ENCODE measurements at places on chromosomes 1 and 21.

- DNase-seq, result peak; percentile 7
Observed at GRCh38 chr1:184329962-184330868, 56.6 kb upstream of the C1orf21 start.

DNA sequence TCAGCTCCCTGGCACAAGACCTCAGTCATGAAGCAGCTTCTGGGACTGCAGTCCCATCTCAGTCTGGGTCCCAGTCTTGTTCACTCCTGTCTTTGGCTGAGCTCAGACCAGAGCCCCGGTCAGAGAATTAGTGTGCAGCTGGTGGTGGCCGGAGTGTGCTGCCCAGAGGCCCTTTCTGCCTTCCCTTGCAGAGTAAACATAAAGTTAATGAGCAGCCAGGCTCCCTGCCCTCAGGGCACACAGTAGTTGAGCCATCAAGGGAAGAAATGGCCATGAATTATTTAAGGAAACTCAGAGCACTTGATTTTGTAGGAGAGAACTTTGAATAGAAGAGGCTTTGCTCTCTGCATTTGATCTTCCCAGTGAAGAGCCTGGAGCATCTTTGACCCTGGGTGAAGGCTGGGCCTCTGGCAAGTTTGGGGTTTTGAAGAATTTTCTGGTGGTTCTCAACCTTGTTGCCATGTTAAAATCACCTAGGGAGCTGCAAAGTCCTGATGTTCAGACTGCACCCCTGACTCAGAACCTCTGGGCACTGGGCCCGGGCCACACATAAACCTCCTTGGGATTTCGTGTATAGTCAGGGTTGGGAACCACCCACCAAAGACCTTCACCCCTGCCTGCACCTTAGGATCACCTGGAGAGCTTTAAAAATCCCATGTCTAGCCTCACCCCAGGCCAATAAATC, 26.4 kb upstream of the SELENON start:
- peak; percentile 95 for DNase-seq

GRCh38 chr1:109807822-109808680, 44.3 kb upstream of the EPS8L3 start:
- peak; percentile 86 for DNase-seq

GRCh38 chr1:24498589-24498988, 4.0 kb upstream of the RCAN3 start:
- no peak for DNase-seq

DNA sequence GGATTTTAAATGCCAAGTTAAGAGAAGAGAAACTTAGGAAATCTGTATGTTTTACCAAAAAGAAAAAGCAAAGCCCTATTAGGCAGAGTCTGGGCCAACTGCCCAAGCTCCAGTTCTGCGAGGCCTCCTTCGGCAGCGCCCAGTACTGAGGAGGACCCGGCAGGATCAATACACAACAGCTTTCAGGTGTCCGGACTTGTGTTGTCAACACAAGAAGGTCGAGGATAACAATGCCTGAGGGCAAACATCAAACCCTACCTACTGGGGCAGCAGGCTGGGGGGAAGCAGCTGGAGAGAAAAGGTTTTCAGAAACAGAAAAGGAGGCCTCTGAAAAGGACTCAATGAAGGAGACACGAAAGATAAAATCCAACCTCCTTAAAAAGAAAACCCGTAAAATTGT, 98.1 kb upstream of the GJB5 start:
- no peak for DNase-seq

GRCh38 chr21:20999659-21000058, 1.4 kb downstream of the NCAM2 start:
- DNase-seq, result peak; percentile 35

DNA sequence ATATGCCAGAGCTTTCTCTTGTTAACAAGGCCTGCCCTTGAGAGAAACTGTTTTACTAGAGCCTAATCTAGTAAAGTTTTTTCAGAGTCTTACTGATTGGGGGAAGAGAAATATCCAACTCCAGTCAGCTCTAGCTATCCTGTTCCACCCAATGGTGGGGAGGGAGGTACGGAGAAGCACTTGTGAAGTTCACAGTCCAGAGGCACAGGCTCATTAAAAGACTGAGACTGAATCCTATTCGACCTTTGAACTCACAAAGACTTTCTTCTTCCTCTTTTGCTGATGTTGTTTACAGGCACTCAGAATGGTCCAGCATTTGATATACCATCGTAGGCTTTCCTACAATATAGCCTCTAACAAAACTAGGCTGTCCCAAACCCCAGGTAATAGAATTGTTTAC, 15.5 kb upstream of the SFT2D2 start:
- no peak for DNase-seq

DNA sequence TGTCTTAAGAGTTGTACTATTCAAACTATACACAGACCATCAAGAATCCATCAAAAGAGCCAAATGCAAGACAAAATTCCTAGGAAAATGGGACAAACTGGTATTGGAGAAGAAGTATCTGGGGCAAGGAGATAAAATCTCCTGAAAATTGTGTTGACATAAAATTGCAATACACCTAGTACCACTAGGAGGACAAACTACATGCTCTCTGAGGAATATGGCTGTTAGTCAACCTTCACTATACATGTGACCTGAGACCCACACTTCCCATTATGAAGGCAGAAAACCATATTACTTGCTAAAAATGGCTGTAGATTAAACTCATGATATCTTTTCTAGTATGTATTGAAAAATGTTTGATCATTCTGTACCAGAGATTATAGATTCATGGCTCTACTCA, 30.0 kb downstream of the IRF2BP2 start:
- DNase-seq, result peak; percentile 14

DNA sequence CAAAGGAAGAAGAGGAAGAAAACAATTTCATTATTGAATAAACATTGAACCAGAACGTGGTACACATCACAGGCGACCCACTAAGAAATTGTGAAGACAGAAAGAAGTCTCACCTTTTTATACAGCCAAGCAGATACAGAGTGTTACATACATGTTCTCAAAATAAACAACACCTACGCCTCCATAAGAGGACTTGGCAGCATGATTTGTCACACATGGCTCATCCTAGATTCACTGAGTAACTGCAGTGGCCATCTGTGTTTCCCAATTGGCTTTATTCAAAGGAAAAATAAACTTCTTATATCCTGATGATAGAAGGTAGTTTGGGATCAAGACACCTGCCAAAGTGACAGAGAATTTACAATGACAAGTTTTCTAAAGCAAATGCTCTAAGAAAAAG, 7.6 kb upstream of the KRTAP19-8 start:
- no peak for DNase-seq

- DNase-seq, result no peak
Observed at GRCh38 chr1:104720741-104721140, 971.0 kb downstream of the AMY1C start.

- DNase-seq, result peak; percentile 18
Observed at GRCh38 chr1:51093581-51093980, 8.4 kb upstream of the C1orf185 start.

DNA sequence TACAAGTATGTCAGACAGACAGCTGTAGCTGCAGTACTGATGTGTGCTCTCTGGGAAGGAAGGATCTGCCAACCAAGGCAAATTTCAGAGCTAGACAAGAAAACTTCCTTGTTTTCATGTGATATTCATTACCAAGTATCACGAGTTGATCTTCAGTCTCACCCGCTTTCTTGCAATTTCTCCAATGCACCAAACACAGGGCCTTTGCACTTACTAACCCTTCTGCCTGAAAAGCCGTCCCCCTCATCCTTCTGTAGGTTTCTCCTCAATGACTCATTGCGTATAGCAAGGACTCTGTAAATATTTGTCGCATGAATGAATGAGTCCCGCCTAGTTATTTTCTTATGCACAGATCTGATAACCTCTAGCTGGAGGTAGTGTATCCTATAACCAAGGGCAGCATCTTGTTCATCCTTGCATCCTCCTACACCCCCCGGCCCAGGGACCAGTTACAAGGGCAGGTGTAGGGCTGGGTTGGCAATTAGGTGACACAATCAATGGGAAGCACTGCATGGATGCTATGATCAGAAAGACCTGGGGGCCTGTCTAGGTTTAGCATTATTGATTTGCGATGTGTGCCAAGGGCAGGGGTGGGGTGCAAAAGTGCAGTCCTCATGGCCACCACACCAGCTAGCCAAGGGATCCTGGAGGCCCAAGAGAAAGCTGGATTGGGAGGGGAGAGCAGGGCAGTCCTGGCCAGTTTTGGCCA, 51.4 kb upstream of the GPR157 start:
- DNase-seq, result peak; percentile 42

DNA sequence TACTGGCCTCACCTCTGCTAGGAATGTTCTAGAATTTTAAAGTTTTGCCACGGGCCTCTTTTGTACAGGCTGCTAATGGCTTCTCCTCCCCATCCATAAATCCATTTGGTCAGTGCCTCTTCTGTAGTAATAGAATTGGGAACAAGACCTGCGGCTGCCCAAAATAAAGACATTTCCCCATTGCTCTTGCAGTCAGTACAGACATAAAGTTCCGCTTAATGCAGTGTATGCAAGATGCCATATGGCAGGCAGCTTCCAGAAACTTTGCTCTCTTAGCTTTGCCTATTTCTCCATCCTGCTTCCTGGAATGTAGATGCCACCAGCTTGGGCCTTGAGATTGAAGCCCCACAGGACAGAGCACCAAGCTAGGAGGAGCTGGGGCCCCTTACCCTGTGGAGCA, 3.7 kb upstream of the SLC2A5 start:
- DNase-seq, result no peak

GRCh38 chr1:181541947-181542346, 58.6 kb downstream of the CACNA1E start:
- DNase-seq, result peak; percentile 9

DNA sequence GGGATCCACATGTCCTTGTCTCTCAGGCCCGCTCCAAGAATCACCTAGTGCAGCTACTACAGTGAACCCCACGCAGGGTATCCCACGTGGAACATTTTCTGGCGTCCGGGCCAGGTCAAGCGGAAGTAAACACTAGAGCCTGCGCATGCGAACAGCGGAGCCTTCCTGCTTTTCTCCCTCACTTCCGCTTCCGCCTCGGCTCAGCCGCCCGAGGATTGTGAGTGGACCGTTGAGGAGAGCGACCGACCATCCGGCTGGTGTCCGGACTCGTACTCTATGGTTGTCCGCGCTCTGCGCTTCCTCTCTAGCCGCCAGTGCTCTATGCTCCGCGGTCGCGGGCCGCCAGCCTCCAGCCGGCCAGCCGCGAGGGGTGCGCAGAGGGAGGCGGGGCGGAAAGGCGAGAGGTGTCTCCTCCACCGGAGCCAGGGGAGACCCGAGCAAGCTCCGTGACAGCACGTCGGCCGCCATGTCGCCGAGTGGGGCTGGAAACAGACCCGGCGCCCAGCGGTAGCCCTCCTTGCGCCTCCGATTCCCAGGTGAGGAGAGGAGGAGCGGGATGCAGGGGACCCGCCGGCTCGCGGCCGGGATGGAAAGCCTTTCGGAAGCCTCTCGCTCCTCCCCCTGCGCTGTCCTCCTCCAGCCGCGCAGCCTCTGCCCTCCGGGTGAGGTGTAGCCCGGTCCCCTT, at the start of the genes CNST and TFB2M:
TSS of gene CNST (plus strand) at position 329 of the 685 bp plus-strand sequence. CDS start 25,107 bp downstream, outside the sequence.
TSS of gene TFB2M (minus strand) at position 134 of the 685 bp plus-strand sequence. CDS start at position 11, 123 bp downstream.
- DNase-seq, result peak; percentile 99

DNA sequence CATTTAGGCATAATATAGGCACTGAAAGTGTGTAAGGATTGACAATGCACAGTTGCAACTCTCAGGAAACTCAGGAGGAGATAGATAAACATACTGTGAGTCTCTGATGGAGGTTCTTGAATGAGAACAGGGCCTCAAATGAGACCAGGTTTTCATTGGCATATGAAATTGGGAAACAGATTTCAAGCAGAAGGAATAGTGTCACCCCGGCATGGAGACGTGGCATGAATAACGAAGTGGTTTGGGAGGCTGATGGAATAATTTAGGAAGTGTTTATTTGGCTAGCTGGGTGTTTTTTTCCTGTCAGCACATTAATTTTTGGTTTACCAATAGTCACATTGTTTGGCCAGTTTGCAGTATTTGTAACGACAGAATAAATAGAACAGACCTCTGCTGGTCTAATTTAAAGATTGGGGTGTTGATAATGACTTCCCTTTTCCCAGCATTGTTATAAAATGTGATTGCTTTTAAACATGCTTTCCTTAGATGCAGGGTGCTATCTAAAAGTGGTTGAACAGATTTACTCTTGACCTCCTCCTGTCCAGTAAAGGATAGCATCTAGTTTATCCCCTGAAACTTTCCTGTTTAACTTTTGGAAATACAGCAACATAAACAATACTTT, 132.0 kb downstream of the C1orf21 start:
- no peak for DNase-seq

GRCh38 chr21:36209626-36210171, 53.1 kb downstream of the DOP1B start:
- DNase-seq, result peak; percentile 92

GRCh38 chr1:213782941-213783672, 204.7 kb upstream of the PROX1 start:
- DNase-seq, result no peak

- no peak for DNase-seq
Observed at GRCh38 chr1:41768583-41768982, 150.1 kb downstream of the HIVEP3 start.

DNA sequence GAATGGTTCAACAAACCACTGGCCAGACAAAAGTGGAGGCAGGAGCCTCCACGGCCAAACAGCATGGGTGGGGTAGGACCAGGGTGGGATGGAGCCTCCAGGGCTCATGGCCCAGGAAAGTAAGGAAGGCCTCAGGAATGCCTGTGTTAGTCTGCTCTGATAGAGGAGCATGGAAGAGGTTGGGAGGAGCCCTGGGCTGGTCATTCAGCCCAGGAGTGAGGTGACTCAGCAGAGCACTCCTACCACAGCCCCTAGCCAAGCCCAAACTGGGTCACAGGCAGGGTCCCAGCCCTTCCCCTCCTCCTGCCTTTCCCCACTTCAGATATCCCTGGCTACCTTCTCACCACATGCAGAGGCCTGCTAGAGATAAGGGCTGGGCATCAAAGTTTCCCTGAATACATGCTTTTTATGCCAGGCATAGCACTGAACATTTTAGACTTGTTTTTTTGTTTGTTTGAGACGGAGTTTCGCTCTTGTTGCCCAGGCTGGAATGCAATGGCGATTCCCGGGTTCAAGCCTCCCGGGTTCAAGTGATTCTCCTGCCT, 3.1 kb upstream of the SHISA4 start:
- DNase-seq, result peak; percentile 72

GRCh38 chr1:180640531-180640949, 8.7 kb downstream of the XPR1 start:
- no peak for DNase-seq

DNA sequence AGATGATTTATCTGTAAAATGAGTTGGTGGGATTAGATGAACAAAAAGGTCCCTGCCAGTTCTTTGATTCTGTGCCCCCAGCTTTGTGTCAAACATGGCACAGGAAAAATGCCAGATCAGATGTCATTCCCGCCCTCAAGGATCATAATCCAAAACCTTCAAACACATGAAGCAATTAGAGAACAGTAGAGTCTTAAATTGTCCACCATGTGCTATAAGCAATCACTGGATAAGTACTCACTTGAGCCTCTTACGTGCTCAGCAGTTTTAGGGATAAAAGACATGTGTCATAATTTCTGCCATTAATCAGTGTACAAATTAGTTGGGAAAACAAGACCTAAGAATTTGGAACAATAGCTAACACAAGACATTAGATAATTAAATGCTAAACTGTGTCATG, 15.4 kb upstream of the KIAA0040 start:
- no peak for DNase-seq

- DNase-seq, result no peak
Observed at GRCh38 chr21:26659182-26659581, 86.1 kb upstream of the CYYR1 start.

- DNase-seq, result no peak
Observed at GRCh38 chr1:2628191-2628932, 4.5 kb downstream of the MMEL1 start.

Measured in M059J (cell line).